ENCODE measurements at places on chromosomes 7 and 10. TPM values are rescaled to one million over a fixed set of nuclear protein-coding genes. Genes with fewer than 3 reads are reported as not detected.

Gene OR2A12
- not detected for total RNA-seq

Gene TSPAN12
- 14.6 TPM for total RNA-seq

Gene FAM131B
- 0.19 TPM for total RNA-seq

Gene UPP1
- total RNA-seq = 75.4 TPM

Gene ERVW-1
- not detected for total RNA-seq
